AG08395 (cell line): ENCODE measurements at places on chromosomes 4 and X.

- DNase-seq = peak; percentile 86
Observed at GRCh38 chrX:21943460-21944135, 3.1 kb downstream of the SMS start.

DNA sequence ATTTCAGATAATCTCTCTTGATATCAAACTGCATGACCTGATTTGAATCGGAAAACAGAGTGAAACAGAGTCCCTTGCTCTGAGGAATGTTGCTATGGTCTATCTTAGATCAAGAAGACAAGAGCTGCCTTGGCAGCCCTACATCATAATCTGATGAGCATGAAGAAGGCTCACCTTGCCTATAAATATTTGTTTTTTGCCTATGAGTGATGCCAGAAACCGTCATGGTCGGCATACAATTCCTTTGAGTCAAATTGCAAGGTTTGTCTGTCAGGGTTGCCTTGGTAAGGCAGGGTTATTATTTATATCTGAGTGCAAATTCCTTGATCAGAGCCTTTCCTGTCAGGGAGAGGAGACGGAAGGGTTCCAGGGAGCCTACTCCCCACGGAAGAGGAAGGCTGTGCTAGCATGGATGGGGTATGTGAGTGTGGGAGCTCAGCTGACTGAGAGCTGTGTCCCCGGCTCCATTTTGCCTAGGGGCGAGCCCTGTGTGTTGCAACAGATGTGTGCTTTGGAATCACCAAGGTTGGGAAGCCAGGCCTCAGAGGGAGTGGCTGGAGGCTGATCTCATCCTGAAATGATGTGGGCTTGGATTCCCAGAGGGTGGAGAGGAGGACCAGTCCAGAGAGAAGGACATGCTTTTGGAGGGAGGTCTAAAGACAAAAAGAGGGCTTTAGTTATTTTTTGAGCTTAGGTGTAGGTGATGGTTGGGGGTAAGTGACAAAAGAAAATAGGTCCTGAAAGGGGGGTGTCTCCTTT, 43.6 kb downstream of the RTL9 start:
- DNase-seq = peak; percentile 73

DNA sequence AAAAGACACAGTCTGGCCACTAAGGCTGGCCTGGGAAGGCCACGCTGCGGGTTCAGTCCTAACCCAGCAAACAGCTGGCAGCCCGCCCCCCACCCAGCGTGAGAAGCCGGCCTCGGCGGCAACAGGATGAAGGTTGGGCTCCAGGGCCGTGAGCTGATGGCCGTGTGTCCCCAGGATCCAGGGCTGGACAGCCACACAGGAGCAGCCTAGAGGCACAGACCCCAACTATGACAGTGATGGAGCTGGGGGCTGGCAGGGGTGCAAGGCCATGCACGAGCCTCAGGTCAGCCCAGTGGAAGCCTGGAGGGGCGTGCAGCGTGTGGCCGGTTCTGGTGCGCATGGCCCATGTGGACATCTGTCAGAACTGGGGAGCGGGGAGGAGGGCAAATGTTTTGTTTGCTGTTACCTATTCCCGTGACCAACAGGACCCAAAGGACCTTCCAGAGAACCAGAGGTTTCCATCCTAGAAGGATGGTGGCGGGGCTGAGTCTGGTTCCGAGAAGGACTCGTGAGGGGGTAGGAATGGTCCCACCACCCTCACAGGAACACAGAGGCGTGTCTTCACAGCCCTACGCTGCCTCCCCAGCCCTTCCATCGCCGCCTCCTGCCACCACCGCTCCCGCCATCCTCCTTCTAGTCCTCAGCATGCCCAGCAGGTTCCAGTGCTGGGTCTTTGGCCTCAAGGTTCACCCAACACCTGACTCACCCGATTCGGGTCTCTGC, 46.5 kb downstream of the ZFYVE28 start:
- DNase-seq = no peak

- DNase-seq = no peak
Observed at GRCh38 chr4:140109737-140110136, 44.2 kb downstream of the MAML3 start.

DNA sequence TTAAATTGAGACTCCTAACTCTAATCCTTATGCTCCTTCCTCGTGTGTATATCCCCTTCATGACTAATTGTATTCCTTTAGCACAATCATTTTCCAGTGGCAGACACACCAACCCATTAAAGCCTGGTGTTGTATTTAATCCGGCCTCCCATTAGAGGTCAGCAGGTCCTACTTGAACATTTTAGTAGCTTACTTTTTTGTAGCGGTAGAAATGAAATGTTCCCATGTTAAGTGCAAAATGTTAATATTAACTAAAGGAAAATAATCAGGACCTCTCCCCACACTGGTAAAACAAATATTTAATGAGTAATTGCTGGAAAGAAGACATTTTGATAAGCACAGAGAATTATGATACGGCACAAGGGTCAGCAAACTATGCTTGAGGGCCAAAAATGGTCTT, 3.4 kb downstream of the RAB33B start:
- DNase-seq = no peak

- no peak for DNase-seq
Observed at GRCh38 chr4:158208963-158209640, 1.2 kb upstream of the TMEM144 start.

- DNase-seq = no peak
Observed at GRCh38 chr4:168659741-168660465, 163.1 kb downstream of the PALLD start.

DNA sequence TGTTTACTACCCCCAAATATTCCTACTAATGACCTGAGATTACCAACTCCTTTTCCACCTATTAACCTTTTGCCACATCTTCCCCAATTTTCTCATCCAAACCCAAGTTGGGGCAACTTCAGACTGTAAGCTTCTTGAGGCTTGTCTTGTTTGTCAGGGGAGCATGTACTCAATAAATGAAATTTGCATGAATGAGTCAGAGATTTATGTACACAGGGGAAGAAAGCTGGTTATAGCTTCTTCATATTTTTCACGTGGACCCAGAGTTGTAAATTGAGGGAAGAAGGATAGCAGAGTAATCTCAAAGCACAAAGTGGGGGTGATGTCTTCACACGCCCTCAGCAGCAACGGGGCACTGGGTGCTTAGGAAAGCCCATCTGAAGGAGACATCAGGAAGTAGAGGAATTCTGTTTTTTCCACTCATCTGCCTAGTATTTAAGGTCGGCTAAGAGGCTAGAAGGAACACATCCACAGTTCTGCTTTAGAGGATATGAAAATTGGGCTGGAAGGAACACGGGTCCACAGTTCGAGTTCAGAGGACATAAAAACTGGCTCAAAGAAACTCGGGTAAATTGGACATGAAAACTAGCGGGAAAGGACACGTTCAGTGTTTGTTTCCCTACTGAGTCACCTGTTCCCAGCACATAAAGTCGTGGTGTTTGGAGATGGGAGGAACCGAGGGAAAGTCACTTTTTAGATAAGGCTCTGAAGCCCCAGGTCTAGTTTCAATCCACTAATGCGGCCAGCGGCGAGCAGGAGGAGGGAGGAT, 696 bp upstream of the CA5B start:
- no peak for DNase-seq

DNA sequence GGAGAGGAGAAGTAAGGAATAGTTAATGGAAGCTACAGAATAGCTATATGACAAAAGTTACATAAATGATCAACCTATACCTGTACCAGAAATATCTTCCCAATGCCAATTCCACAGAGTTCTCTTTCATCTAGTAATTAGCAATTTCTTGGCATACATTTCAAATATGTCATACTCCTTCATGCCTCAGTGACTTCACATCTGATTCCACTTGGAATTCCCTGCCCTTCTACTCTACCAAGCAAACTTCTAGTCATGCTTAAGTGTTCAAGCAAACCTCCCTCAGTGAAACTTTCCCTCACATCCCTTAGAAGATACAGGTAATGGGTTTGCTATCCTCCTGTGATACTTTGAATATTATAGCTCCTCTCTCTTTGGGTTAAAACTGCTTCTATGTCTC, 127.1 kb downstream of the KLHL13 start:
- no peak for DNase-seq

DNA sequence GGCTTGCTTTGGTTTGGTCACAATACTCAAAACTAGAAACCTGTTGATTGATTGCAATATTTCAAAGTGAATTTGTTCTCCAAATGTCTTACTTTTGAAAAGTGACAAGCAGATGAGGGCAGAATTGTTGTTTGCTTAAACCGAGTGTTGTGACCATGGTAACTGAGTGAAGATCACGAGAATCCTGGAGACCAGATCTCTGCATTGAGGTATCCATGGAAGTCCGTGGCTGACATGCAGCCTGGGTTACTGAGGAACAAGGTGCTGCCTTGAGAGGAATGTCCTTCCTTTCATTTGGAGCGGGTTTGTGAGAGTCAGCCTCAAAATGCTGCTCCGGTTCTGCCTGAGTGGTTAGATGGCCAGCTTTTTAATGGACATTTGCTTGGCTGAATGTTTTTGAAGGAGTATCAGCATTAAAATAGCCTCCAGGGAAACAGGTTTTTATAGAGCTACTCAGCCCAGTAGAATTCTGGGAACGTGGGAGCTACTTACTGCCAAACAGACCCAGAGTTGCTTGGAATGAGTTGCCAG, 31.3 kb downstream of the NYX start:
- no peak for DNase-seq

GRCh38 chr4:186557061-186557460, 1.7 kb upstream of the MTNR1A start:
- peak; percentile 25 for DNase-seq

DNA sequence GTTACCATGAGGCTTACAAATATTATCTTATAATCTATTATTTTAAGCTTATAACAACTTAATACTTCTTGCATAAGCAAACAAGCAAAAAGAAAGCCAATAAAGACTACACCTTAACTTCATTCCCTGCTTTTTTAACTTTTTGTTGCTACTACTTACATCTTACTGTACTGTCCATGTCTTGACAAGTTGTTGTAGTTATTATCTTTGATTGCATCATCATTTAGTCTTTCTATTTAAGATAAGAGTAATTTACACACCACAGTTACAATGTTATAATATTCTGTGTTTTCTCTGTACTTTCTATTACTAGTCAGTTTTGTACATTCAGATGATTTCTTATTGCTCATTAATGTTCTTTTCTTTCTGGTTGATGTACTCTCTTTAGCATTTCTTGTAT, 346.6 kb downstream of the SMARCA1 start:
- no peak for DNase-seq

GRCh38 chr4:177964693-177965168, 522.5 kb upstream of the AGA start:
- no peak for DNase-seq

DNA sequence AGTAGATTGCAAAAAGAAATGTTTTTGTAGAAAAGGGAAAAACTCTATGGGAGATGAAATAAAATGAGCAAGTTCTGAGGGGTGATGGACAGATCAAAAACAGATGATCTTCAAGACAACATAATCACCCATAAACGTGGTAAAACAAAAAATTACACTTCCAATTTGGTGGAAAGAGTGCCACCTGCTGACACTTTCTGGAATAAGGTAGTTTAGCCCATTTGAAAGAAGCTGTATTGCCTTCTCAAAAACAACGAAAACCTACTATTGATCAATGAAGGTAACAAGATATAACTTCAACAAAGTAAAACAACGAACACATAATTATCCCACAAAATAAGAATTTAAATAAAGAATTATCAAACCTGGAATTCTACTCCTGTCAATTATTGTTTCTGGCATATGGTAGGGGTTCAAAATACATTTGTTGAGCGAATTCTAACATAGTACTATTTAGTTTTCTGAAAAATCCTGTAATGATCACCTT, 2.5 kb downstream of the COQ2 start:
- DNase-seq = peak; percentile 56

GRCh38 chr4:3685081-3685645, 81.0 kb upstream of the ADRA2C start:
- no peak for DNase-seq

- DNase-seq = no peak
Observed at GRCh38 chrX:18065956-18066355, 154.7 kb downstream of the BEND2 start.

DNA sequence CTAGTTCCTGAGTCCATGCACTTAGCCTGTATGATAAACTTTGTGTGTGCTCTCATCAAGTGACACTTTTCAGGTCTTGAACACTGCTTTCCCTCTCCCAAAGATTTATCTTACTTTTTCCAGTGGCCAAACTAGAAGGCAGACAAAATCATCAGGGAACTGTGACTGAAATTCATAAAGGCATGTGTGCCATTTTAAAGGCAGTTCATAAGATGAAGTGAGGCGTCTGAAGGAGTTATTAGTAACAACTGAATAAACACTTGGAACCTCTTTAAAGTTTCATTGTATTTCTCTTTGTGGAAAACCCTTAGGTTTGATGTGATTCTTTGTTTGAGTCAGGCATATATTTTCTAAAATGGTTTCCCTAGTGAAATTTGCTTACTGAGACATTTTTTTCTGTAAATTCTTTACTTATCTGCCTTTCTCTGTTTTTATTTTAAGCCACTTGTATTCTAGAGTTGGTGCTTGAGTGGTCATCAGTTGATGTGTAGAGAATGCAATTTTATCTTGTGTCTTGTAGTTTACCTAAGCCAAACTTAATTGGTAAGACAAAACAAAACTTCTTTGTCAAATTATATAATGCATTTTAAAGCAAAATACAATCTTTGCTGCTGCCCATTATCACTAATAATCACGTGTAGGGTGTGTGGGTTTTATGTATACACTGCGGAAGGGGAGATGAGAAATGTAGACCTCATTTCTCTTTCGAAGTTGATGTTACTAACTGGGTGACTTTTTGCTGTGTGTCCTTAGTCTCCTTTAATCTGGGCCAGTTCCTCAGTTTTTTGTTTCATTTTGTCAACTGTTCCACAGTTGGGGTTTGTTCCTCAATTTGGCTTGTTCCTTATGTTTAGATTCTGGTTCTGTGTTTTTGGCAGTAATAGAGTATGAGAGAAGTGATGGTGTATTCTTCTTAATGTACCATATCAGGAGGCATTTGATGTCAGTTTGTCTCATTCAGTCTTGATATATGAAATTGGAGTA, 56.8 kb downstream of the RBPJ start:
- DNase-seq = no peak

GRCh38 chr4:212438-213188, 88.3 kb downstream of the ZNF718 start:
- DNase-seq = peak; percentile 89

DNA sequence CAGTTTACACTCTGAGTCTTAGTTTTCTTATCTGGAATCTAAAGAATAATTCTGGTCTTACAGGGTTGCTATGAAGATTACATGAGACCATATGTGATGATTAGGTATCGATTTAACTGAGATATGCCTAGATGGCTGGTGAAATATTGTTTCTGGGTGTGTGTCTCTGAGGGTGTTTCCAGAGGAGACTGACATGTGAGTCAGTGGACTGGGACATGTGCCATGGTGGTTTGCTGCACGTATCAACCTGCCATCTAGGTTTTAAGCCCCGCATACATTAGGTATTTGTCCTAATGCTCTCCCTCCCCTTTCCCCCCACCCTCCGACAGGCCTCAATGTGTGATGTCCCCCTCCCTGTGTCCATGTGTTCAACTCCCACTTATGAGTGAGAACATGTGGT, 186.0 kb upstream of the CXorf66 start:
- no peak for DNase-seq

DNA sequence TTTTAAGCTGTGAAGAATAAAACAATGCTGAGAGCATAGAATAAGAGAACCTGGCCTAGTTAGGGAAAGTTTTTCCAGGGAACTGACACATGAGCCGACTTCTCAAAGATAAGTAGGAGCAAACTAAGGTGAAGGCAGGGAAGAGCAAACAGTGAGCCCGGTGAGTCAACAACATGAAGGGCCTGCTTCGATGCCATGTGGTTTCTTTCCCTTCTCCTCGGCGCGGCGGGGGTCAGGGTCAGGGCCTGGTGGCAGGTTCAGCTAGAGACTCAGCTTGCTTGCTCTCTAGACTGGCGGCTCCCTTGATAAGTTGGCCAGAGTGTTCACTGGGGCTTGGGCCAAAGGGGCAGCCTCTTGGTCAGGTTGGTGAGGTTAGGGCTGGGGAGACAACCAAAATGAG, 81.1 kb downstream of the DLG3 start:
- no peak for DNase-seq
